ENCODE measurements at places on chromosomes 7 and 10.
A peak's percentile ranks its signal among the peaks of the same experiment; 100 is the strongest.

- peak; percentile 16 for DNase-seq
These were observed 37.2 kb upstream of the GATA3 start for GRCh38 chr10:8017277-8017676.

- DNase-seq, result peak; percentile 68
These were observed 5.6 kb upstream of the SLF2 start for GRCh38 chr10:100907175-100907574.

DNA sequence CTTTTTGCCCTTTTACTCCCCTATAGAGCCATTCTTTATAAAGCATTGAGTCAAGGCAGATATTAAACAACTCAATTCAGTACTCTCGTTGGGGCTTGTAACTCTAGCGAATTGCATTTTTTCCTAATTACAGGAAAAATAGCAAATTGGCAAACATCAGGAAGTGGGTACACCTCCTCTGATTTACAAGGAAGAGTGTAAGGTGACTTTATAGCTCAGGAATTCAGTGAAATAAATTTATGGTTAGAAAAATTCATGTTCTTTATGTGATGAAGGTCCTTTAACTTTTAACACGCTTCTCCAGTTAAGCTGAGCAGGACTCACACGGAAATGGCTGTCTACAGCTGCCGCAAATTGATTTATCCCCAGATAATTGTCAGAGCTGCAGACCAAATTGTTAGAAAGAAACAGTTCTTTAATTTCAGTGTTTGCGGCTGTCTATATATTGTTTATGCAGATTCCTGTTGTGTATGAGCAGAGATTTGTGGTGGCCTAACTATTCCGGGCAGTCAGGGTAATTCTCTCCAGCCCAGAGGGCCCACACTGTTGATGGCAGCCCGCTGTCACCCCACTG, 151.1 kb upstream of the MKI67 start:
- DNase-seq, result no peak

GRCh38 chr10:133110133-133110532, 22.4 kb downstream of the ADGRA1 start:
- no peak for DNase-seq

- no peak for DNase-seq
These were observed 105.6 kb upstream of the GPR26 start for GRCh38 chr10:123560301-123561140.

DNA sequence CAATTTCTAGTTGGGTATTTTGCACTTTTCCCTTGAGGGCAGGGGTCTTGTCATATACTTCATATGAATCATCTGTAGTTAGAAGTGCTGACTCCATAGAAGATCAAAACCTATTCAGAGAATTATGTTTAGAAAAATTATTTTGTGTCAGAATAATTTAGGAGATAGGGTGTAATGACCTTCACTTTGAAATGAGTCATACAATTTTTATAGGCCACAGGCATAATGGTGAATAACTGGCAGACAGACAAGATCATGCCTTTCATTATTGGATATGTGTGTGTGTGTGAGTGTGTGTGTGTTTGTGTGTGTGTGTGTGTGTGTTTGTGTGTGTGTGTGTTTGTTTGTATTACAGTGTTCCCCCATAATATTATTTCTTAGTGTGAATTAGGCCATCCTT, 523.0 kb downstream of the ANKRD7 start:
- DNase-seq, result no peak

GRCh38 chr10:124389613-124390361, 28.9 kb downstream of the OAT start:
- DNase-seq, result no peak

GRCh38 chr7:6284055-6284400, 11.6 kb upstream of the CYTH3 start:
- peak; percentile 82 for DNase-seq

GRCh38 chr10:75180592-75180991, 30.0 kb upstream of the VDAC2 start:
- peak; percentile 21 for DNase-seq

GRCh38 chr7:22629056-22629455, 97.9 kb upstream of the IL6 start:
- DNase-seq, result no peak

DNA sequence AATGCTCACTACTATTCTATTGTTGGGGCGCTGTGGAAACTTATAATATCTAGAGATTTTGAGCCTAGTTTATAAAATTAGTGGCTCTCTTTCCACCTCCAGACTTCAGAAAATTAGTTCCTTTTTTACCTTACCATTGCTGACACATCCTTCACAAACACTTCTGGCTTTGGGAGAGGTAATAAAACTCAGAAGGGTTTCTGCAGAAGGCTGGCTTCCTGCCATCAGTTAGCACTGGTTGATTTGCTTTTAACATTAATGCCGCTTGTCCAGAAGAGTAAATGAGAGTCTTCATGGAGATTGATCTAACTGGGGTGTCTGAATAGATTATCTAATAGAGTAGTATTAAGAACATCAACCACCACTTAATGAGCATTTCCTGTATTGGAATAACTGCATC, 20.3 kb downstream of the ACSM6 start:
- DNase-seq, result no peak

DNA sequence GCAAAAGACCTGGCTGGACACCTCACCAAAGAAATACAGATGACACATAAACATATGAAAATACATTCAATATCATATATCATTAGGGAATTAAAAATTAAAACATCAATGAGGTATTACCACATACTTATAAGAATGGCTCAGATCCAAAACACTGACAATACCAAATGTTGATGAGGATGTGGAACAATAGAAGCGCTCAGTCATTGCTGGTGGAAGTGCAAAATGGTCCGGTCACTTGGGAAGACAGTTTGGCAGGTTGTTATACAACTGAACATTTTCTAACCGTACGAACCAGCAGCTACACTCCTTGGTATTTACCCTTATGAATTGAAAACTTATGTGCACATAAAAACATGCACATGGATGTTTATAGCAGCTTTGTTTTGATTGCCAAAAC, 38.5 kb downstream of the ZMYND11 start:
- no peak for DNase-seq

DNA sequence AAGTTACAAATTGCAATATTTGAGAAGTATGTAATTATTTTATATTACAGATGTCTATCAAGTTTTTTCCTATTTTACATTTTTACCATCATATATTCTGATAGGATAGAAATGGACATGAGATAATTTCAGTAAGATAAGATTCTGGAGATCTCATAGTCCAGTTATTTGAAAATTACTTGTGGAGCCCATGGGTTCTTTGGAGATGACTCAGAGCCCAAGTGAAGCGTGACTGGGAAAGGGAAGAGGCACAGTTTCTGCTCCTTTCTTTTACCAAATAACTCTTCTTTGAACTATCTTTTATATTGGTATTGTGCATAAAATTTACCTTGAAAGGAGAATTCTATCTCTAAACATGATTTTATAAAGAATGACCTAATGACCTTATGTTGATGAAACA, 2.4 kb downstream of the CD36 start:
- DNase-seq, result peak; percentile 79

- DNase-seq, result no peak
These were observed 125.3 kb downstream of the SGMS1 start for GRCh38 chr10:50498465-50498864.

GRCh38 chr7:45582868-45583277, 8.7 kb downstream of the ADCY1 start:
- DNase-seq, result no peak

Measured in iris pigment epithelial cell (primary cell).